ENCODE measurements at places on chromosomes 3 and 15. TPM values are rescaled to one million over a fixed set of nuclear protein-coding genes. Genes with fewer than 3 reads are reported as not detected.

The ISLR2 gene
- not detected for total RNA-seq

The SHF gene
- total RNA-seq, result 2.6 TPM

The ARPP19 gene
- 225 TPM for total RNA-seq

The SELENOT gene
- total RNA-seq, result 215 TPM

The IDH2 gene
- 86.3 TPM for total RNA-seq

The ROPN1B gene
- total RNA-seq, result not detected

Data from vein endothelial cell (primary cell).